ENCODE measurements at places on chromosomes 4 and X. TPM values are rescaled to one million over a fixed set of nuclear protein-coding genes. Genes with fewer than 3 reads are reported as not detected.

Gene PSAPL1
- total RNA-seq, result not detected

Gene LNX1
- total RNA-seq, result 9.1 TPM

Gene GPR119
- not detected for total RNA-seq

Gene TEX13D
- not detected for total RNA-seq

Data from smooth muscle cell of the pulmonary artery (primary cell).